D341Med (cell line): ENCODE measurements at places on chromosomes 3 and 15.

GRCh38 chr3:71341721-71342120 lies 241.8 kb downstream of the FOXP1 start:
- DNase-seq: no peak

DNA sequence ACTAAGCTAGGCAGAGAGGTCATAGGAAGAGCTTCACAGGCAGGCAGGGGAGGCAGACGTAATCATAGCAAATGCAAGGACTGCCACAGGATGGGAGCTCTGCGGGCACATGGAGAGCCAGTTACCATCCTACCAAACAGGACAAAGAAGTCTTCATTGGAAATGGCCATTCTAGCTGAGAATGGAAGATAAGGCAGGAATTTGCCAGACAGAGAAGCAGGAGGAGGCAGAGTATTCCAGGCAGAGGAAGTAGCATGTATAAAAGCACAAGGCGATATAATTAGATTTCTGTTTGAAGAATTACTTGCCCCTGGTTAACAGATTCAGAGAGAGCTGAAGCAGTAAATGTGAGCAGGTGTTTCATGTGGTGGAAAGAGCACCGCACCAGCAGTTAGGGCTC lies 3.5 kb upstream of the SEMA5B start:
- DNase-seq: no peak

- no peak for DNase-seq
Measured at GRCh38 chr15:75090388-75090734, 67.0 kb downstream of the PPCDC start.

DNA sequence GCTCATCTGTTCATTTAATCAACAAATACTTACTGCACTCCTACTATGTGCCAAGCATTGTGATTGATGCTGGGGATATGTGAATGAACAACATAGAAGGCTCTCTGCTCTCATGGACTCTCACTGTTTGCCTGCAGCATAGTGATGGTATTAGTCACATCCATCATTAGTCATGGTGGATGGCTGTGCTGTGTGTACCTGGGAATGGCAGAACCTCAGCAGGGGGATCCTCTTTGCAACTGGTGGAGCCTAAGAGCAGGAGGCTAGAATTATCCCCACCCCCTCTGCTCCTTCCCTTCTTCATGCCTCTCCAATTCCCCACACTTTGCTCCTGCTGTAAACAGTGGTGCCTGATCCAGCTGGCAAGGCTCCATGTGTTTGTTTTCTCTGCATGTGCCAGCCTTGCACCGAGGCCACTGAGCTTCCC lies 20.5 kb downstream of the BOC start:
- no peak for DNase-seq

DNA sequence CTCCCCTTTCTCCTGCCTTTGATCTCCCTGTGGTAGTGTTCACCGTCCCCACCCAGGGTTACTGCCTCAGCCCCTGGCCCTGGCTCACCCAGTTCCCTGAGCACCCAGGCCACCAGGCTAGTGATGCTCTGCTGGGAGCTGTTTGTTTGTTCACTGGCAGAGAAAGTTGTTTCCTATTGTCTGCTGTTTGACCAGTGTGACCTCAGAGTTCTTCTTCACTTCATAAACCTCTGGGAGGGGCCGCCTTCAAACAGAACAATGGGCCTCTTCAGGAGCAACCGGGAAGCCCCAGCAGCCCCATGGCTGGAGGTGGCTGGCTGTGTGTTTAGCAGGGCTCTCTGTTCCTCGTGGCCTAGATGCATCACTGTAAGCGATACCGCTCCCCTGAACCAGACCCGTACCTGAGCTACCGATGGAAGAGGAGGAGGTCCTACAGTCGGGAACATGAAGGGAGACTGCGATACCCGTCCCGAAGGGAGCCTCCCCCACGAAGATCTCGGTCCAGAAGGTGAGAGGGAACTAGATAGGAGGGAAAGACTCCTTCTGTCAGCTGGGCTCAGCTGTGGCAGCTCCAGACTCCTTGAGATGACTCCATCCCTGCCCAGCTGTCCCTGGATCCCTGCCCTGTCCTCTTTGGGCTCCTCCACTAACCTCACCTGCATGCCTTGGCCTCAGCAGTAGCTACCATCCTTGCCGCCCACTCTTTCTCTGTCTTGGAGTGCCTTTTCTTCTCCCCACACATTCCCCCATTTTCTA lies 3.4 kb downstream of the CLK3 start:
- no peak for DNase-seq

DNA sequence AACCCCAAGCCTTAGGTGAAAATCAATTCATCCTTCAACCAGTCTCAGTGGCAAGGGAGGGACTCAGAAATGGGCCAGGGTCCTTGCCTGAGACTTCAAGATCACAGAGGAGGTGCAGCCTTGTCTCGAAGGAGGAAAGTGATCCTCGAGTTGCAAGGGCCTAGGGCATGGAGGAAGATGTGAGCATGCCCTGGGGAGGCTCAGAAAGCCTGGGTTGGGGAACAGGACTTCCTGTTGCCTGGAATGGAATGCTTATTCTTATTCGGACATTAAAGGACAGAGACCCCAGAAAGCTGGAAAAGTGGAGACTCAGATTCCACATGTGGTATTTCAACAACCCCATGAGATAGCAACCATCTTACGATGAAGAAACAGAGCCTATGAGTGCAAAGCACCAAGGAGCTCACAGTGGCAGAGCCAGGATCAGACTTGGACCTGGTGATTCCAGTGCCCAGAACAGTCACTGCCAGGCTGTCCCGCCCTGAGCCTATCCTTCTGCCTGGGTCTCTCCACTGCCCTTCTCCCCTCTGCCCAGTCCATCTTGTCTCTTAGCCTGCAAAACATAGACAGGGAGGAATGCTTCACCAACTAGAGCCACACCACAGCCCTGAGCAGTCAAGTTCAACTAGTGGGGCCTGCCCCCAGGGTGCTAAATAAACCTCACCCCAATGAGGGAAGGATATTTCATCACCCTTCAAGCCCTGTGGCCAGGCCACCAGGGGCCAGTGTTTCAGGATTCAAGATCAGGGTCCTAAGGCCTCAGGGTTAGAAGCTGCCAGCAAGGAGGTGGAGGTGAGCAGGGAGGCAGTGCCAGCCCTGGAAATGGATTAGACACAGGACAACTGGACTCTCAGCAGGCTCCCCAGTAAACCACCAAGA lies 21.9 kb downstream of the DAPK2 start:
- no peak for DNase-seq

GRCh38 chr3:12246497-12247163 lies 42.2 kb upstream of the PPARG start:
- DNase-seq: no peak

DNA sequence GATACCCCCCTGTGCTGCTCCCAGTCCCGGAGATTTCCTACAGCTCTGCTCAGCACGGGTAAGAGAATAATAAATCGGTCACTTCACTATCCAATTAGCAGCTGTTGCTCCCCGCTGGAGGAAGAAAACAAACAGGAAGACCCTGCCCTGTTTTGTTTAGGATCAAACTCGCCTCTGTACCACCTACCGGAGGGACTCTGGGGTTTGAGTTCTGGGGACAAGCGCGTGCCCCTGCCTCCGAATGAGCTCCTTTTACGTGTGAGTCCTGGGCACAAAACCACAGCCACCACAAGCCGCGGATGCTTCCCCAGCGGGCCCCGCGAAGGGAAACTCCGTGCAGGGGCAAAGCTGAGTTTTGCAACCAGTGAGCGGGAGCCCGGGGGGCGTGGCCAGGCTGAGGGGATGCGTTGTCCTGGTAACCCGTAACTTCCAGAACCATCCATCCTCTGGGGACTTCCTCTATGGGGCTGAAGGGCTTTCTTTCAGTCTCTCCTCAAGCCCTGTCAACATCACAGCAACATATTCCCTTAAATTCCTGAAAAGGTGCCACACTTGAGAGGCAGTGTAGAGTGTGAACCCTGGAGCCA lies 315.7 kb upstream of the PROK2 start:
- DNase-seq: peak; percentile 54

GRCh38 chr15:84391191-84391590 lies 155.6 kb downstream of the GOLGA6L4 start:
- DNase-seq: no peak

GRCh38 chr15:101123222-101123910 lies 128.5 kb downstream of the CHSY1 start:
- no peak for DNase-seq

DNA sequence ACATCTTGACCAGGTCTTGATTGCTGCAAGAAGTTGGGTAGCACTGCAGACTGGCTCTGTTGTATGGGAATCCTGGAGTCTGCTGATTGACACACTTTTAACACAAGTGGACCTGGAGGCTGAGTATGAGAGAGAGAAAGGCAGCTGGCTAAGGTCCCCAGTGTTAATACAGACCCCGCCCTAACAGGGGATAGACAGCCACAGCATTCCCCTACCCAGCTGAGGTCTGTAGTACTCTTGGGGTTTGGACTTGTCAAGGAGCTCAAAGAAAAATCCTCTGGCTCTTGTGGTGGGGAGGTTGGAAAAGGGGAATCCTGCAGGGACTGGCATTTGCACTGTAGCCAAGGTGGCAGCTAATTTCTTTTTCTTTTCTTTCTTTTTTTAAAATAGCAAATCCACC lies 192.7 kb downstream of the ZNF621 start:
- DNase-seq: no peak

DNA sequence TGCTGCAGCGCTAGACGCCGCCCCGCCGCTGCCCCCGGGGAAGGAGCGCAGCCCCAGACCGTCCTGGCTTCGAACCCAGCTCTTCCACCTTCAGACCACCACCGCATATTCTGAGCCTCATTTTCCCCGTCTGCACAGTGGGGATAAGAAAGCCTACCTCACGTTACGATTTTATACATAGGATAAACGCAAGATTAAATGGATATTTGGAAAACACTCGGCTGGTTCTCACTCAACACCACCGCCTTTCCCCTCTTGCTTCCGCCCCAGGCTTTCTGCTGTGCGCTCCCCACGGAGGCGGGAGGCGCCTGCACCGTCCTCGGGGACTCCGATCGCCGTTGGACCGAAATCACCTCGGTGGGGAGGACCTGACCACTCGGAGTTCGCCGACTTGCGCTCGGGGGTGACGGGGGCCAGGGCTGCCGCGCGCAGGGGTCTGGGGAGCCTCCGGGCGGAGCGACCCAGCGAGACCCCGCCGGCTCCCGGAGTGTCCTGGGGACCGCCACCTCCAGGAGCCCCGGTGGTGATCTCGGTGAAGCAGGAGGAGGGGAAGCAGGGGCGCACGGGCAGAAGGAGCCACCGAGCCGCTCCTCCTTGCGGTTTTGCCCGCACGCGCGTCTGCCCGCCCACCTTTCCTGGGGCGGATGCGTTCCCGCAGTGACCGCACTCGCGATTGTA lies 4.0 kb downstream of the FBXL22 start:
- DNase-seq: peak; percentile 70

GRCh38 chr3:145939431-145939830 lies 221.6 kb downstream of the PLOD2 start:
- DNase-seq: no peak

GRCh38 chr3:195068084-195069080 lies 202.6 kb downstream of the XXYLT1 start:
- DNase-seq: no peak

GRCh38 chr15:65067645-65068402 lies at the start of gene RASL12:
Gene RASL12, minus strand, starts transcription at chr15:65067991. Its CDS starts 156 bp downstream, at chr15:65067835.
- peak; percentile 61 for DNase-seq

GRCh38 chr15:49082960-49083359 lies 36.7 kb upstream of the SECISBP2L start:
- DNase-seq: no peak

DNA sequence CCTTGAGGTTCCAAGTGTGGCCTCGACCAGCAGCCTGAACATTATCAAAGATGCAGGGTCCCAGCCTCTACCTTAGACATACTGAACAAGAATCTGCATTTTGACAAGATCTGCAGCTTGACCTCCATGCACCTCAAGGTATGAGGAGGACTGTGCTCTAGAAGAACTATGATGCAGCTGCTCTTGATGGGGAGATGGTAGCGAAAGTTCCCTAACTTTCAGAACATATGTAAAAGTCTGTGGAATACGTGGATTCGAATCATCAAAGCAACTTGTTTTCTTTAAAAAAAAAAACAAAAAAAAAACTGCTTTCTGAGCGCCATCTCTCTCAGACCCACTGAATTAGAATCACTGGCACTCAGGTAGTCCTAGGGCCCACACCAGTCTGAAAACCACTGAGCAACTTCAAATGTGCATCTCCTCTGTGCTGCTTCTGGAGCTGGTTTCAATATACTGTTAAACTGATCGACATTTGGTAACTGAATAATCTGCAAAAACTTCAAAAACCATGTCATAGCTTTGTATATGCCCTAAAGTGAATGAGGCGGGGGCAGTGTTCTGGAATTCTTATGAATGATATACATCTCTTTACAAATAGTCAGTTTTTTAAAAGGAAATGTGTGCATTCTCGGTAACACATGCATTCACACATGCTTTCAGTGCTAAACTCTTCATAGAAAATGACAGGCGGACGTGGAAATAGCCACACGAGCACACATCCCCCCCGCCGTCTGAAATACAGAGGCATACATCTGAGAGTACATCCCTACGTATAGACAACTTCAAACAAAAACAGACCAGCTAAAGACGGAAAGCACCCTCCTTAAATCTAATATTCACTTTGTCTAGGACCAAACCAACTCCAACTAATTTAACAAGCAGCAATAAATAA lies 128.8 kb downstream of the FOXP1 start:
- no peak for DNase-seq

- no peak for DNase-seq
Measured at GRCh38 chr3:12159227-12159601, 502 bp upstream of the TIMP4 start.

DNA sequence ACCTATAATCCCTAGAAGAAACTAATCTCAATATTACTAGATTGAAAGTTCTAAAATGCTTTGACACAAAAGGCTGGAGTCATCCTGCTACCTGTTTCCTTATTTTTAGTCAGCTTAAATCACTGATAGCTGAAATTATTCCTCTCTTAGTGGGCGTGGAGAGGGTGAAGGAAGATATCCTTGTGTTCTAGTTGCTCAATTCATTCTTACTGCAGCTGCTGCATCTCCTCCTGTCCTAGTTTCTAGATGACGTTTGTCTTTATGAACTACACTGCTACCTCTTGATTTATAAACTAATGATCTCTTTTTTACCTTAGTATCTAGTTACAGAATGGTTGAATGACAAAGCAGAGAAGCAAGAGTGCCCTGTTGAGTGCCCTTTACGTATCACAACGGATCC lies 50.7 kb downstream of the SETD5 start:
- DNase-seq: no peak

DNA sequence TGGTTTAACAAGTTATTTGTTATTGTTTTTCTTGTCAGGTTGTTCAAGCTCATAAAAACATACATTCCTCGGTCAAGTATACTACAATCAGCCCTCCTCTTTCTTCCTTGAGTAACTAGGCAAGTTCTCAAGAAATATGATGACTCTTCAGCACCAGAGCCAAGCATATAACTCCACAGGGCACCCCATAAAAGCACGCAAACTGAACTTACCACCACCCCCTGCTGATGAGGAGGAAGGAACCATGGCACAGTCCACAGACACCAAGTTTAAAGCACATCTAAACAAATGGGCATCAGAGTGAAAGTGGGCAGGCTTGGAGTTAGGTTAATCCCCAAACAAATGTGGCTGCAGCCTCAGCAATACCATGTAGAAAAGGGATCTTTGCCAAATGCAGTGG lies 5.3 kb downstream of the IP6K2 start:
- DNase-seq: peak; percentile 38

- no peak for DNase-seq
Measured at GRCh38 chr15:98413933-98414546, 234.3 kb upstream of the IGF1R start.

GRCh38 chr15:76342382-76343201 lies 6.0 kb downstream of the ISL2 start:
- no peak for DNase-seq

- DNase-seq: no peak
Measured at GRCh38 chr3:64082961-64083541, 59.8 kb upstream of the PSMD6 start.

- no peak for DNase-seq
Measured at GRCh38 chr3:25433868-25434267, 5.8 kb downstream of the RARB start.

- no peak for DNase-seq
Measured at GRCh38 chr15:55357774-55358173, 38.8 kb downstream of the PIGB start.
